ENCODE measurements at places on chromosomes 12 and 14. TPM values are rescaled to one million over a fixed set of nuclear protein-coding genes. Genes with fewer than 3 reads are reported as not detected.

Gene LGMN
- total RNA-seq, result 73.2 TPM

Gene CCDC38
- total RNA-seq, result 0.13 TPM

Gene GPR68
- total RNA-seq, result 0.36 TPM

Gene AP5M1
- total RNA-seq, result 54.8 TPM

Gene PGF
- 296 TPM for total RNA-seq

Gene TPH2
- total RNA-seq, result not detected

Gene OR6C2
- not detected for total RNA-seq

Gene HCAR2
- total RNA-seq, result not detected

Gene ABCD2
- total RNA-seq, result not detected

Gene HOTAIR
- total RNA-seq, result not detected

Gene NPAS3
- total RNA-seq, result 0.13 TPM

Gene CCDC196
- not detected for total RNA-seq

Gene NDUFA9
- total RNA-seq, result 78.6 TPM

Gene PHC1
- total RNA-seq, result 17.3 TPM

Gene SLC6A12
- total RNA-seq, result not detected

Gene PSME1
- 90.6 TPM for total RNA-seq

Gene KRT74
- not detected for total RNA-seq

Gene TNFAIP2
- 35.8 TPM for total RNA-seq

Gene TEX22
- 0.14 TPM for total RNA-seq

Gene SYNE3
- total RNA-seq, result 19.8 TPM

Gene SLCO1A2
- total RNA-seq, result under 0.01 TPM

Gene LBHD2
- not detected for total RNA-seq

Gene AICDA
- total RNA-seq, result not detected

Gene TMBIM4
- 128 TPM for total RNA-seq

Gene PRB3
- not detected for total RNA-seq

Gene DDN
- total RNA-seq, result 0.29 TPM

Gene MSI1
- total RNA-seq, result not detected

Gene CDKN3
- total RNA-seq, result 72.3 TPM

Gene BEGAIN
- 0.22 TPM for total RNA-seq

Gene ANG
- 4.3 TPM for total RNA-seq

Gene CLEC4C
- total RNA-seq, result not detected

Gene KRT78
- not detected for total RNA-seq

Gene ADAM21
- 0.36 TPM for total RNA-seq
